ENCODE measurements at places on chromosomes 7 and 10.

- H3K36me3 ChIP-seq = no peaks in the 10 kb centered on the region
- no peak overlapping the region for H3K27ac ChIP-seq
- H3K27me3 ChIP-seq = peaks cover 38% of the 10 kb centered on the region
- H3K4me1 ChIP-seq = no peaks in the 10 kb centered on the region
Measured at GRCh38 chr10:29839826-29840515, 205.2 kb upstream of the SVIL start.

- no peaks in the 10 kb centered on the region for H3K4me1 ChIP-seq
- H3K27me3 ChIP-seq = peaks cover 78% of the 10 kb centered on the region
- H3K36me3 ChIP-seq = no peaks in the 10 kb centered on the region
- H3K27ac ChIP-seq = no peak overlapping the region
- no peak overlapping the region for H3K4me3 ChIP-seq
- no peak for DNase-seq
Measured at GRCh38 chr10:120005207-120006201, 113.0 kb downstream of the SEC23IP start.

DNA sequence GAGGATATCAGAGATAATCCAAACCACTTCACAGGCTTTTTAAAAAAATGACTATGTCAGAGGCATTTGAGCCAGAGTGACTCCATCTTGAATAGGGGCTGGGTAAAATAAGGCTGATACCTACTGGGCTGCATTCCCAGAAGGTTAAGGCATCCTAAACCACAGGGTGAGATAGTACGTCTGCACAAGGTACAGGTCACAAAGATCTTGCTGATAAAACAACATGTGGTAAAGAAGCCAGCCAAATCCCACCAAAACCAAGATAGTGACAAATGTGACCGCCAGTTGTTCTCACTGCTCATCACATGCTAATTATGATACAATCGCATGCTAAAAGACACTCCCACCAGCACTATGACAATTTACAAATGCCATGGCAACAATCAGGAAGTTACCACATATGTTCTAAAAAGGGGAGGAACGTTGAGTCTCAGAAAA is 177.5 kb downstream of the RAPGEF5 start:
- H3K4me3 ChIP-seq = no peak overlapping the region
- H3K4me1 ChIP-seq = peaks cover 2% of the 10 kb centered on the region
- no peaks in the 10 kb centered on the region for H3K36me3 ChIP-seq
- peaks cover 64% of the 10 kb centered on the region for H3K27me3 ChIP-seq
- DNase-seq = no peak

GRCh38 chr10:29603223-29603896 is 31.4 kb downstream of the SVIL start:
- DNase-seq = no peak
- no peaks in the 10 kb centered on the region for H3K36me3 ChIP-seq
- H3K4me3 ChIP-seq = no peak overlapping the region
- H3K27ac ChIP-seq = no peak overlapping the region

DNA sequence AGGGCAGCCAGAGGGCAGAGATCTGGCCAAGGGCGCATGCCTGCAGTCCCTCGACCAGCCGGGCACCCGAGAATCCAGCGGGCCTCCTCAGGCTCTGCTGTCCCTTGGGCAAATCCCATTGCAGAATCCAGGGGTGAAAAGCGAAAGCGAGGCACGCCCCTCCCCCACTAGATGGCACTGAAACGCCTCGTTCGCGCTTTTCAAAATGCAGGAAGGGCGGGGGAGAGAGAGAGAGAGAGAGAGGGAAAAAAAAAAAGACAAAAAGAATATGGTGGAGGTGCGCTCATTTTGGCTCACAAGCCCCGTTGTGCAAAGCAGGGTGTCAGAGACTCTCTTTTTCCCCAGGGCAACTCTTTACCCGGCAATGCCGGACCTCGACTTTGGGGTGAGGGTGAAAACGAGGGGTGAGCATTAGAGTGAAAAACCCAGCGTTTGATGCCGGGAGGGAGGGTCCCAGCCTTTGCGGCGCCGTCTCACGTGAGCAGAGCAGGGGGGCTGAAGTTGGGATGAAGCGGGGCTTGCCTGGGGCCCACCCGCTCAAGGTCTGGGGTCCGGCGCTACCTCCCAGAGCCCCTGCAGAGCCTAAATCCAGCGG is 2.5 kb upstream of the TMEM178B start:
- no peak overlapping the region for H3K27ac ChIP-seq
- H3K4me1 ChIP-seq = peaks cover 16% of the 10 kb centered on the region
- H3K27me3 ChIP-seq = peaks cover 54% of the 10 kb centered on the region
- H3K36me3 ChIP-seq = peaks cover 6% of the 10 kb centered on the region

GRCh38 chr10:118838364-118838763 is 83.6 kb upstream of the CACUL1 start:
- H3K36me3 ChIP-seq = no peaks in the 10 kb centered on the region
- no peak for DNase-seq
- H3K27ac ChIP-seq = no peak overlapping the region

GRCh38 chr7:127336458-127336857 is 56.0 kb downstream of the ZNF800 start:
- no peak overlapping the region for H3K27ac ChIP-seq
- no peaks in the 10 kb centered on the region for H3K36me3 ChIP-seq
- DNase-seq = no peak
- no peak overlapping the region for H3K4me3 ChIP-seq
- peaks cover 62% of the 10 kb centered on the region for H3K27me3 ChIP-seq

GRCh38 chr7:41674505-41675023 is 28.3 kb downstream of the INHBA start:
- no peak for DNase-seq
- no peaks in the 10 kb centered on the region for H3K4me1 ChIP-seq
- no peaks in the 10 kb centered on the region for H3K36me3 ChIP-seq
- no peak overlapping the region for H3K4me3 ChIP-seq
- H3K27ac ChIP-seq = no peak overlapping the region

DNA sequence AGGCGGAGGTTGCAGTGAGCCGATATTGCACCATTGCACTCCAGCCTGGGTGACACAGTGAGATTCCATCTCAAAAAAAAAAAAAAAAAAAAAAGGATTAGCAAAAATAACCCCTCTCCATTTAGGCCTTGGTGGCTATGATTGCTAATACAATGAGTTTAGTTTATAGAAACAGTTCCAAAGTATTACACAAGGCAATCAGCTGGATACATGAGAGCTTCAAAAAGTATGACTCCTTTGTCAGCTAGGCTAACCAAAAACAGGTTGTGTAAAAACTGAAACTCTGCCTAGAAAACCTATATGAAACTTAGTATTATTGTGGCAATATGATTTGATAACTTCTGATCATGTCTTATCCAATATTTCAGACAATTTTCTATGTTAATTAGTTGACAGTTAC is 57.2 kb downstream of the SUGCT start:
- H3K4me1 ChIP-seq = no peaks in the 10 kb centered on the region
- H3K36me3 ChIP-seq = no peaks in the 10 kb centered on the region
- H3K4me3 ChIP-seq = no peak overlapping the region

DNA sequence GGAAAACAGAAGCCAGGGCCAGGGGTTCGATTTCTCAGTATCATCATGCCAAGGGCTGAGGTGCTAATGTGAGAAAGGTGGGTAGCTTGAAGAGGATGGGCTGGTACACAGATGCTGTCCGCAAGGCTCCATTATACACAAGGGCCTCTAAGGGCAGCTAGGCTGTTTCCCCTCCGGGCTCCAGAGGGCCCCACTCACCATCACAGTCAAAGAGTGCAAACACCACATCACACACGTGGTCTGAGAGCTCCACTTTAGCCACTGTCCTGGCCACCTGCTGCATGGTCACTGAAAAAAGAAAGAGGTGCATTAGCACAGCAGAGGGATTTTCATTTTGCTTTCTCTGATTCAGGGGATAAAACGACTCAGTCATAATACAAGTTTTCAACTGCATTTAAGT is 20.9 kb upstream of the DNAJB12 start:
- DNase-seq = no peak
- no peaks in the 10 kb centered on the region for H3K4me1 ChIP-seq
- H3K4me3 ChIP-seq = no peak overlapping the region
- peaks cover 6% of the 10 kb centered on the region for H3K36me3 ChIP-seq

DNA sequence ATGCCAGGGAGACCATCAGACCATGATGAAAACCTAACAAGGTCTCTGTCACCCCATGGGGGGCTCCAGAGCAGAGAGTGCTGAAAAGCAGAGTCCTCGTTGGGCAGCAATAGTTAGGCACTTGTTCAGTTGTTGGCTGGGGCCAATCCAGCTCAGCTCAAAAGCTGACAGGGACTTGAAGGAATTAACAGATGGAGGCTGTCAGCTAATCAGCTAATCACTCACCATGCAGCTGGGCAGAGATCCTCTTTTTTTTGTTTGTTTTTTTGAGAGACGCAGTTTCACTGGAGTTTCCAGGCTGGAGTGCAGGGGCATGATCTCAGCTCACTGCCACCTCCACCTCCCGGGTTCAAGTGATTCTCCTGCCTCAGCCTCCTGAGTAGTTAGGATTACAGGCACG is 18.1 kb downstream of the CEP55 start:
- H3K27me3 ChIP-seq = no peaks in the 10 kb centered on the region
- H3K4me3 ChIP-seq = no peak overlapping the region
- H3K27ac ChIP-seq = no peak overlapping the region

DNA sequence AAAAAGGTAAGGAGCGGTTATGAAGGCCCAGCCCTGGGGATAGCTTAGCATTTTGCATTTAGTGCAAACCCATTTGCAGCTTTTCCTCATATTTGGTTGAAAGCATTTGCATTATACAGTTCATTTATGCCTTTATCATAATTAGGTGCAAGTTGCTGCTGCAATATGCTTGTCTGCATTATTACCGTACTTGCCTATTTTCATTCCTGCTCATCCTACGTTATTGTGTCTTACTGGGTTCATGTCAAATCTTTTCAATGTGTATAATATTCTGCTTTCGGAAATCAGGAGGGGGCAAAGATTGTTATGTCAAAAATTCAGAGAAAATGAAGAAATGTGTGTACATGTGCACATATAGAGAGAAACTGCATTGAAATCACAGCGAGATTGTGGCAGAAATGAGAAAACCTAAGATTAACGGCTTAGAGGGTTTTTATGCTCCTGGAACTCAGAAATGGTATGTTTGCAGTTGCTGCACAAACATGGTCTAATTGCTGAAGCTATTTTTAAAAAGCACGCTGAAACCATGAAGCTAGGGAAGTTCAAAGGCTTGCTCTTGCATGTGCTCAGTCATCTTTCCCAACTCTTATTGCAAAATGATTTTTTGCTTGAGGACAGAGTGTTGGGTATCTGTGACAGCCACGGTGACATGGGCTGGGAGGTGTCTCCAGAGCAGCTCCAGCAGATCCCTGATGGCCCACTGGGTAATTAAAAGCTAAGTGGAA is 613.2 kb downstream of the SDK1 start:
- H3K27ac ChIP-seq = no peak overlapping the region
- no peaks in the 10 kb centered on the region for H3K36me3 ChIP-seq
- H3K27me3 ChIP-seq = peaks cover 41% of the 10 kb centered on the region
- DNase-seq = no peak
- H3K4me1 ChIP-seq = no peaks in the 10 kb centered on the region

DNA sequence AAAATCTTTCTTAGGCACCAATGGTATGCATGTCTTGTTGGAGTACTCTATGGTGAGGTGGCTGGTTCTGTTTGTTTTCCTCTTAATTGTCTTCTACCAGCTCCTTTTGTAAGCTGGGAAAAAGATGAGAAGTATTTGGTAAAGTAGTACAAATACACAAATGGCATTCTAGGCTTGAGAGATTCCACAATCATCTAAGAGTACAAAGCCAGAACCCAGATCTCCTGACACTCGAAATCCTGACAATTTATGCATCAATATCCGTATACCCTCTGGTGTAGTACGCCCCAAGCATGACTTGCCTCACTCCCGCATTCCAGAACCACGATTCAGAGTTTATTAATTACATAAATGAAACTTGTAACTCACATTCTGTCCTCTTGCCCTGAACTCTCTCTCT is 43.5 kb downstream of the CDCA7L start:
- H3K27ac ChIP-seq = no peak overlapping the region
- H3K27me3 ChIP-seq = no peaks in the 10 kb centered on the region
- DNase-seq = no peak
- peaks cover 20% of the 10 kb centered on the region for H3K4me1 ChIP-seq
- peaks cover 1% of the 10 kb centered on the region for H3K36me3 ChIP-seq

GRCh38 chr7:121938429-121938996 is 65.6 kb downstream of the PTPRZ1 start:
- no peaks in the 10 kb centered on the region for H3K36me3 ChIP-seq
- no peak overlapping the region for H3K27ac ChIP-seq
- no peak overlapping the region for H3K4me3 ChIP-seq
- H3K4me1 ChIP-seq = no peaks in the 10 kb centered on the region
- no peak for DNase-seq
